ENCODE measurements at places on chromosomes 5 and 9.

DNA sequence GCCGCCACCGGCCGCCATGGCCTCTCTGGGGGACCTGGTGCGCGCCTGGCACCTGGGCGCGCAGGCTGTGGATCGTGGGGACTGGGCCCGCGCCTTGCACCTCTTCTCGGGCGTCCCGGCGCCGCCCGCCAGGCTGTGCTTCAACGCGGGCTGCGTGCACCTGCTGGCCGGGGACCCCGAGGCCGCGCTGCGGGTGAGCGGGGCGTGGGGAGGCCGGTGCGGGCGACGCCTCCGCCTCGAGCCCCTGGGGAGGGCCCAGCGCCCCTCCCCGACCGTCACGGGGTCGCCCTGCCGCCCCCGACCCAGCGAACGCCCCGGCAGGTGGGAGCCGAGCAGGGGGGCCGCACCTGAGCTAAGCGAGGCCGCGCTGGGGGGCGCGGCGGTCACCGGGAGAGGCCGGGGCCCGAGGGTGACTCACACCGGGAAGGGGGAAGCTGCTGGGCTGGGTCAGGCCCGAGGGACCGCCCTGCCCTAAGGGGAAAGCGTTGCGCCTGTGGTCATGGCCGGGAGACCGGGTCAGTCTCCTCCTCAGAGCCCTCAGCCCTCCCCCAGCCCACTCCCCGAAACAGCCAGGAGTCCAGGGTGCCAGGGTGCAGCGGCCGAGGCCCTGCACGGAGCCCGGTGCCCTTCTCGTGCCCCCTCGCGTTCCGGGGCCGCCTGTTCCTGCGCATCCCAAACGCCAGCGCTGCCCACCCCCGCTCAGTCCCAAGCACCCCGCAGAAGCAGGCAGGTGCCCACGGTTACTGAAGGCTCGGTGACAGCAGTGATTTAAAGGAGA, 510 bp downstream of the NOXA1 start:
- DNase-seq: no peak

- no peak for DNase-seq
Observed at GRCh38 chr9:133367778-133368177, 8.1 kb downstream of the SURF4 start.

- no peak for DNase-seq
Observed at GRCh38 chr5:58156973-58157701, 302.7 kb downstream of the PLK2 start.

DNA sequence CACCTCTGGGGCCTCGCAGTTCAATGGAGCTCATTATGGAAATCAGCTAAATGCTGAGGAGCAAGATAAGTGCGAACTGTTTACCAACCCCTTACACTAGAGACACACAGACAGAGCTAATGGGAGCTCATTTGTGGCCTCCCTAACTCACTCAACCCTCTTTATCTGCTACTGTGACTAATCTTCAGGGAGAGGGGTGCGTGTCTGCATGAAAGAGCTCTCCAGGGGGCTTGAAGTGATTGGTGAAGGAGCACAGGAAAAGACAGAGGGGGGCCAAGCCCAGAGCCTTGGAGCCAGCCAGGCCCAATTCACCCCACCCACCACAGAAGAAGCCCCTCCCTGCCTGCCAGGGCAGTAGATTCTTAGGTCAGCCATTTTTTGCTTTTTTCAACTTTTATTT, 466.8 kb upstream of the BRINP1 start:
- no peak for DNase-seq

DNA sequence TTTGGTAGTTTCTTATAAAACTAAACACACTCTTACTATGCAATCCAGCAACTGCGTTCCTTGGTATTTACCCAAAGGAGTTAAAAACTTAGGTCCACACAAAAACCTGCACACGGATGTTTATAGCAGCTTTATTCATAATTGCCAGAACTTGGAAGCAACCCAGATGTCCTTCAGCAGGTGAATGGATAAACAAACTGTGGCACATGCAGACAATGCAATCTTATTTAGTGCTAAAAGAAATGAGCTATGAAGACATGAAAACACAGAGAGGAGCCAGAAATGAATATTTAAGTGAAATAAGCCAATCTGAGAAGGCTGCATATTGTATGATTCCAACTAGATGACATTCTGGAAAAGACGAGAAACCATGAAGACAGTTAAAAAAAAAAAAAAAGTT, 10.7 kb downstream of the WNK2 start:
- no peak for DNase-seq
